DMS53 (cell line): ENCODE measurements at places on chromosomes 7 and 10.
A peak's percentile ranks its signal among the peaks of the same experiment; 100 is the strongest.

DNA sequence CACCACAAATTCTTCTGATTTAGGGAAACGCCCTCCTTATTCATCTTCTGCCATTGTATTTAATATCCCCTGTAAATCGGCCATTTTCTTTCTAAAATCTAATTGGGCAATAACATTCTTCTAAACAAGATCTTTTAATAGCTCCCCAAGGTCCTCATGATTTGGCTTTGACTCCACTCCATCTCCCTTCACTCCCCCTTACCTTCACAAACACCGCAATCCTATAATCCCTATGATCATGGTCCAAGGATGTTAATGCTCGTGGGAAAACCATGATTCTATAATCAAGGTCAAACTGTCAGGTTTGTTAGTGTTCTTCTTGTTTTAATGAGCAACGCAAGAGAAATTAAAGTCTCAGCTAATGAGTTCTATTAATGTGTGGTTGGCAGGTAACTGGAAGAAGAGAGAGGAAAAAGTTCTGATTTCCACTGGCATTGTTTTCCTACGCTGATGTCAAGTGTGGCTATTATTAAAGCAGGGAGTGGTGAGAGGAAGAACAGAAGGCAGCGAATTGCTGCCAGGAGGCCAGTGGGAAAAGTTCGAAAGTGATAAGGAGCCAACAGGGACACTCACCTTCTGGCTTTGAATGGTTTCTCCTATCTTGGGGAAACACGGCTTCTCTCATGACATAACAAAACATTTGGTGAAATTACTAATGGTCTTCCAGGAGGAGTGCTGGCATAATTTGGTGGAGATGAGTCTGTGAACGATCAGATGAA is 28.1 kb downstream of the LRRC72 start:
- no peak for DNase-seq

DNA sequence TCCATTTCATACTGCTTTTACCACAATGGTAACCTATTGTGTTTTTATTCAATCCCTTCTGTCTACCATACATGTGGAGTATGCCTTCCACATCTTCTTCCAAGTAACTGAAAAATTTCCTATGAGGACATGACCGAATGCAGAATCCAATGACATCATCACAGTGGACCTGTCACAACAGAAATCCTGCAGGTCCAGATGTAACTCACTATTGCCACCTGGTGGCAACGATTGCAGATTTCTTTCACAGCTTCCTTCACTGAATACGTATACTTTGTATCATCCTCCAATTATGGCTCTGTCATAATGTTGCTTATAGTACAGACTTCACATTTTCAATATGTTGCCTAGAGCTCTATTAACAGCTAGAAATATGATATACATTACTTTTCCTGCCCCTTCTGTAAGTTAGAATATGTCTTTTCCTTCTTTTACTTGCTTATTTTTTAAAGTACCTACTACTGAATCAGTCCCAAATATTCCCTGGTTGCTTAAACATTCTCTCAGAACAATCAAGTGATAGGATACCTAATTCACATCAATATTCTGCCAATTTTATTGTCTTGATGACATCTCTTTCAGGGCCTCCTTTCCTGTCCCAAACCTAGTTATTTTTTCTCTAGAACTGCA is 45.4 kb downstream of the SLC13A1 start:
- peak; percentile 95 for DNase-seq

- peak; percentile 48 for DNase-seq
Observed at GRCh38 chr10:125928928-125929585, 32.7 kb downstream of the FANK1 start.

DNA sequence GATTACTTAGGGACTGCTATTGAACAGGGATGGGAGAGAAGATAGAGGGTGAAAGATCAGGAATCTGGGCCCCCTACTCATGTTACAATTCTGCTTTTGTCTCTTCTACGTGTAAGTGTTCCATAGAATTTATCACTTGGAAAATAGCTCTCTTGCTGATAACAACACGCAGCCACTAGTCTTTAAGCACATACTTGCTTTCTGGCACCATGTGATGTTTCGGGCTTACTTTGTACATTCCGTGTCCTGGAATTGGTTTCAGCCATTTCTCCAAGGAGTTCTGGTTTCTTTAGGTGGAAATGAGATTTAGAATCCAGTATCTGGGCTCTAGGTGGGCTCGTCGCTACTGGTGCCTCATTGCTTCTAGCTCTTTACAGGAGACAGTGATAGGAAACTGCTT is 59.7 kb downstream of the TFAM start:
- DNase-seq, result no peak

DNA sequence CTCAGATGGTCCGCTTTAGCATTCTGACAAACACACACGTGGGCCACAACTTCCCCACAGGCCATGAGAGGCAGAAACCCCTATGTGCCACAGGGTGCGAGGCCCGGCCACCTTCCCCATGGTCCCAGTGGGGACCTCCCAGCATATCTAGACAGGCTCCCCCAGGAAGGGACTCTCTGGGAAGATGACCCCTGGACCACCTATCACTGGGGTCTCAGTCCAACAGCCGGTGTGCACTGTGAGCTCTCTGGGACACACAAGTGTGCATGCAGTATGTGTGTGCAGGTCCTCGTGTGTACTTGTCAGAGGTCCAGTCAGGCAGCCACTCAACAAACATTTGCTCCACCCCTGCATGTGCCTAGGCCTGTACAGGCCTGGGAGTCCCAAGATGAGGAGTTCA is 18.7 kb downstream of the GRID1 start:
- no peak for DNase-seq

DNA sequence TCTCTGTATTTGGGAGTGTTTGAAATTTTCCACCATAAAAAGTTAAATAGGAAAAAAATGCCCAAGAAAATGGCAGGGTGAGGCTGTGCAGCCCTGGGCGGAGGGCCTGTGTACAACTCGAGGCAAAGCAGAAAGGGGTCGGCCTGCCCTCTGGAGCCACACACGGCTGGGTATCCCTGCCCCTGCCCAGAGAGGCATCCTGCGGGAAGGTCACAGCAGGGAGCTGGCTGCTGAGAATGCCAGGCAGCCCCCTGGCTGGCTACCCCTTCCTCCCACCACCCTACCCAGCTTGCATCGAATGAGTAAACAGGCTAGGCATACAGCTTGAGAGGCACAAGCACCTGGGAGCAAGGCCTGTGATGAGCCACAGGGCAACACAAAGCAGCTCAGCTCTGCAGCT is 46.1 kb downstream of the CAMK2B start:
- DNase-seq, result no peak
